Caudate nucleus (tissue), 63 donors: ENCODE measurements at places on chromosomes 5 and 9.

DNA sequence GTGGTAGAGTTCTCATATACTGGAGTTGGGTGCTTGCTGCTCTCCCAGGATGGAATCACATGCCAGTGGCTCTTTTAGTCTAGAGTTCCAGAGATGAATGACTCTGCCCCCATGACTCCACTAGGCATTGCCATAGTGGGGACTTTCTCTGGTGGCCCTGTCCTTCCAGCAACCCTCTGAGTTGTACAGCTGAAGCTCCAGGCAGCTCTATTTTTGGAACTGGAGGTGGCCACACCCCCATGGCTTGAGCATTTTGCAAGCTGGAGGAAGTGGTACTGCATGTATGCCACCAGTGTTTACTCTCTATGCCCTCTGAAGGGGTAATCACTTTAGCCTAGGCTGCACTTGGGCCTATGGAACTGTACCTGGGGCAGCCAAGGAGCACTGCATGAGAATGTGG, 112.6 kb downstream of the RANBP17 start:
- no peak for DNase-seq

DNA sequence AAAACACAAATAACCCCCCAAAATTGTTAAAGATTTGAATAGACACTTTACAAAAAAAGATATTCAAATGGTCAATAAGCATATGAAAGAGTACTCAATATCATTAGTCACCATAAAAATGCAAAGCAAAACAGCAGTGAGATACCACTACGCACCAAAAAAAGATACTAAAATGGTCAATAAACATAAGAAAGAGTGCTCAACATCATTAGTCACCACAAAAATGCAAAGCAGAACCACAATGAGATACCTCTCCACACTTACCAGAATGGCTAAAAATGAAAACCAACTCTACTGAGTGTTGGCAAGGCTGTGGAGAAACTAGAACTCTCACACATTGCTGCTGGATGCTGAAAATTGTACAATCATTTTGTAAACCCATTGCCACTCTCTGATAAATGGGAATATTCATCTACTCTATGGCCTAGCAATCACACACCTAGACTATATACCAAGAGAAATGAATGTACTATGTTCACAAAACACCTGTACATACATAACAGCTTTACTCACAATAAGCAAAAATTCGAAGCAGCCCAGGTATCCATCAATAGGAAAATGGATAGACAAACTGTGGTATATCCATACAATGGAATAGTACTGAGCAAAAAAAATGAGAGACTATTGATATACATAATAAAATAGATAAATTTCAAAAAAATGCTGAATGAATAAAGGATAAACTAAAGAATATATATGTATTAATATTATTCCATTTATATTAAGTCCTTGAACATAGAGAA, 205.0 kb upstream of the DAPK1 start:
- no peak for DNase-seq

GRCh38 chr5:158877706-158878105, 222.0 kb downstream of the EBF1 start:
- no peak for DNase-seq

GRCh38 chr5:139900546-139901250, 105.1 kb downstream of the PSD2 start:
- DNase-seq = no peak

DNA sequence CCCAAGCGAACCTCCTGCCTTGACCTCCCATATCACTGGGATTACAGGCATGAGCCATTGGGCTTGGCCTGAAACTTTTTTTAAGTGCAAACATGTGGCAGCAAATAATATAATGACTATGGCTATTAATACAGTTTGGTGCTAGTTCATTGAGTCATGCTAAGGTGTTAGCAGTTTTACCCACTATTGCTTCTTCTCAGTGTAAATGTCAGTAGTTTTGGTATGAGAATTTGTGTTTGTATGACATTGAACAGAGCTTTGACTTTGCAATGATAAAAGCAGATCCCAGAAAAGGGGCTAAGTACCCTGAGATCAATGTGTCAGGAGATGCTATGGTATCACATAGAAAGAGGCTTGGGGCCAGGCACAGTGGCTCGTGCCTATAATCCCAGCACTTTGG, 67.2 kb downstream of the WDR41 start:
- DNase-seq = no peak

GRCh38 chr5:135365281-135365680, 33.8 kb downstream of the MACROH2A1 start:
- DNase-seq = no peak

GRCh38 chr5:36689225-36689624, 82.8 kb downstream of the SLC1A3 start:
- no peak for DNase-seq

DNA sequence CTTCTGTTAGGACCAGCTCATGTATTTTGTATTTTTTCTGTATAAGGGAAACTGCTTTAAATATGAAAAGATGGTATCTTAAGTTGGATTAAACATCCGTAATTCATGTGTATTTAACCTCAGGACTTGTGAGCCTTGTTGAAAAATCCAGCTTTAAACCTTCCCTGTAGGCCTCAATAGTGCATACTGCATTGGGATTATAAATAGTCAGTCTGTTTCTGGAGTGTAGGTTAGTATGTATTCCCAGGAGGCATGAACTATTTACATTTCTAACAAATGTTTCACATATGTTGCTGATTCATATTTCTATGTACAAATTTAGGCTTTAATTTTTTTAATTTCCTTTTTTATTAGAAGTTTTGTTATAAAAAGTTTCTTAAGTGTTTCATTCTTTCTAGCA, 137.9 kb upstream of the GRHPR start:
- no peak for DNase-seq

- DNase-seq = no peak
Observed at GRCh38 chr5:116423141-116423540, 151.5 kb downstream of the SEMA6A start.

- no peak for DNase-seq
Observed at GRCh38 chr5:125348936-125349831, 602.7 kb upstream of the ZNF608 start.

GRCh38 chr9:129806061-129806460, 3.1 kb downstream of the TOR1B start:
- DNase-seq = no peak

DNA sequence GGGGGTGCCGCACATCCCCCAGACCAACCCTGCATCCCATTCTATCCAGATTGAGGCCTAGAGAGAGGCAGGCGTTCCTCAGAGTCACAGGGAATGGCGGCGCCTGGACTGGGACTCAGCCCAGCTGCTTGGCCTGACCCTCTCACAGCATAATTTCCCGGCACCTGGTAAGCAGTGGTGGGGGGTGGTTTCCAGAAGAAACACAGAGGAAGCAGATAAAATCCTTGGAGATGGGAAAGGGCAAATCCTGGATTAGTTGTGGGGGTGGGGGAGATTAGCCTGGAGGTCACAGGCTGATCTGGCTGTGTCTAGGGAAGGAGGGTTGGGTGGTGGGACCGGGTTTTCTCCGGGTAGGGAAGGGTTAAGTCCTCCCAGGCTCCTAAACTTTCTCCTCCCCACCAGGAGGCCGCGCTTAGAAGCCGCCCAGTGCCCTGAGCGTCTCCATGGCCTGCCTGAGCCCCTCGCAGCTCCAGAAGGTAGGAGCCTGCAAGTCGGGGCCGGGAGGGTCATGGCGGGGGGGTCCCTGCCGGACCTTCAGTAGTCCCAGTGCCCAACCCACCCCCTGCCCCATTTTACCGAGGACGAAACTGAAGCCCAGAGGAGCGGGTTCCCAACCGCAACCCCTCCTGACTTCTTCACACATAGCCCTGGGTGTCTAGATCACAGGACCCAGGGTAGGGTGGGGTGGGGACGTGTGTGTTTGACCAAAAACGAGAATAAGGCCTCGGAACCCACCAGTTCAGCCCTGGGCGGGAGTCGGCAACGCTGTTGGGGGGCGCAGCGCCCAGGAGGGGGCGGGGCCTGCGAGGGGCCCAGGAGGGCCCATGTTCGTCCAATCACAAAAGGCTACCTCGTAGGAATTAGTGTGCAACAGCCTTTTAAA, 1.3 kb downstream of the PHYHD1 start:
- no peak for DNase-seq

GRCh38 chr5:131224387-131225201, 39.3 kb upstream of the CDC42SE2 start:
- DNase-seq = no peak

DNA sequence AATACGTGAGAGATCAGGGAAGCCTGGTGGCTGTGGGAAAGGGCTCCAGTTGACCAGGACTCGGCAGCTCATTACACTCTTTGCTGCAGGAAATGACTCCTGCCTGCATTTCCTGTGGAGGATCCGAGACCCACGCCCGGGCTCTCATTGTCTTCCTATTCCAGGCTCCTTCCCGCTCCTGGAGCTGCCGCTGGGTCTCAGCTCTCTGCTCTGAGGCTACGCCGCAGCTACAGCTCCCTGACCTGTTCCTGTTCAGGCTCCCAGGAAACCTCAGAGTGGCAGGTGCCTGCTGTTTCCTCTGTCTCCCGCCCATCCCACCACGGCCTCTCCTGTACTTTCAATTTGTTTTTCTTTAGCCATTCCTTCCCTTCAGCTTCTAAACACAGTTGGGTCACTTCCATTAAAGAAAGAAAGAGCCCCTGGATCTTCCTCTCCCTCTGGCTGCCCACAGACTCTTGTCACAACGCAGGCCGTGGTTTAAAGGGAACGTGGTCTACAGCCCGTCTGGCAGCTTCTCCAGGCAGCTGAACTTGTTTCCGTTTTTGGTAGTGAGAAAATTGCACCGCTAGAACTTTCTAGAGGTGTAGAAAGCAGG, 71.5 kb downstream of the IL6ST start:
- no peak for DNase-seq

GRCh38 chr5:72407541-72407940, 87.4 kb downstream of the PTCD2 start:
- no peak for DNase-seq

DNA sequence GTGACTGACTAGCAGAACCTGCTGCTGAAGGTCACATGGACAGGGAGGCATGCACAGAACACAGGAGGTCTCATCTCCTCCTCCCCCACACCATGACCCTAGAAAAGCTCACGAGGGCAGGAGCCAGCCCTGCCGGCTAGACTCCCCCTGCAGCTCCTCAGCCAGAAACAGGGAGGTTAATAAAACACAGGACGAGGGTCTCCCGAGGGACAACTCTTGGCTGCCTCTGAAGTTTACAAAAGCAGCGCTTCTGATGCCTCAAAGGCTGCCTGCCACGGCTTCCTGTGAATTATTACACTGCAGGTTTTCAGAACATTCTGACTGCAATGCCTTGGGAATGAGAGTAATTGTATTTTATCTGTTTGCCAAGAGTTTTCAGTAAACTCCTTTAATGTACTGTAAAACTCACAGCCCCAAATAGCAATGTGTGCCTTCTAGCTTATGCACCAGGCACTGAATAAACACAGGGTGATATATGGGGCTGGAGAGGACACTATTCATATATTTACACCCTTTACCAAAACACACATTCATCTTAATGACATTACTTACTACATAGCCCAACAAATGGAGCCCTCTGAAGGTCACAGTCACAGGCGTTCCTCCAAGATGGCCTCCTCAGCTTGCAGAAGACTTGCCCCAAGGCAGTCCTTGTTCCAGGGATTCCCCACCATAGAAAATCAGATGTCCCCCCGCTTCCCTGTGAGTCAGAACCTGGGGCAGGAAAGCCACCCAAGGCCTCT, 83.7 kb downstream of the C5orf15 start:
- no peak for DNase-seq

- no peak for DNase-seq
Observed at GRCh38 chr5:135721548-135722090, 112.8 kb upstream of the SLC25A48 start.

DNA sequence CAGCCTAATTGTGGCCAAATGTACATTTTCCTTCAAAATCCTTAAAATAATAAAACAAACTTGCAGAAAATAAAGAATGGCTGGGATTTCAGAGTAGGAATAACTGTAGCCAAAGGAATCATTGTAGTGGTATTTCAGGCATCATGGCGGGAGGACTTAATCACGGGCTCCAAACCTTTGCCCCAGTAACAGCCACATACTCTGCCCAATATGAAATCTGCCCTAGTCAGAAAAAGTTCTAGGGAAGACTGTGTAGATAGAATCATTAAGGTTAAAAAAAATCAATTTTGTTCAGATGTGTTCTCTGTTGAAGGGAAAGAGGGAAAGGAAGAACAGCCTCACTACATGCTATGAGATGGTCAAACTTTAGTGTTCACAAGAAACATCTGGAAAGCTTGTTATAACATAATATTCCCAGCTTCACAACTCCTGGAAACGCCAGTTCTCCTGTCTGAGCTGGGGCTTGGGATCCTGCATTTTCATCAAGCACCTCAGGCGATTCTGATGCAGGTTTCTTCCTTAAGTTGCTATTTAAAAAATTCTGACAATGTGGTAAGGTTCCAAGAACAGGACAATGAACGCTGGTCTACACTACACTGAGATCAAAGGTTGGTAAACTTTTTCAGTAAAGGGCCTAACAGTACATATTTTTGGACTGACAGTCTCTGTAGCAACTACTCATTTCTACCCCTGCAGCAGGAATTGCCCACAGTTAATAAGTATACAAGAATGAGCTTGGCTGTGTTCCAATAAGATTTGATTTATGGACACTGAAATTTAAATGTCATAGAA, 87.9 kb downstream of the CEMIP2 start:
- DNase-seq = no peak

GRCh38 chr5:158857371-158857770, 242.3 kb downstream of the EBF1 start:
- DNase-seq = no peak

DNA sequence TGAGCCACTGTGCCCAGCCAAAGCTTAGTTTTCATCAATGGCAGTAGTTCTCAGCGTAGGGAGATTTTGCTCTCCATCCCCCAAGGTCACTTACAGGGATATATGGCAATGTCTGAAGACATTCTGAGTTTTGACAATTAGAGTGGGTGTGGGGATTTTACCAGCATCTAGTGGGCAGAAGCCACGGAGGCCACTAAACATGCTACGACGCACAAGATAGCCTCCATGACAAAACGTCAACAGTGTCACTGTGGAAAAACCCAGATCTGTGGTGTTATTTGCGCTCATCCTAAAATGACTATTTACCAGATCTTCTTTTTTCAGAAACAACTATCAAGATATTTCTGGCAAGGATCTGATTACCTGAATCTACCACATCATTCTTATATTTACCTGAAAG, 68.2 kb downstream of the CDC14B start:
- DNase-seq = no peak

DNA sequence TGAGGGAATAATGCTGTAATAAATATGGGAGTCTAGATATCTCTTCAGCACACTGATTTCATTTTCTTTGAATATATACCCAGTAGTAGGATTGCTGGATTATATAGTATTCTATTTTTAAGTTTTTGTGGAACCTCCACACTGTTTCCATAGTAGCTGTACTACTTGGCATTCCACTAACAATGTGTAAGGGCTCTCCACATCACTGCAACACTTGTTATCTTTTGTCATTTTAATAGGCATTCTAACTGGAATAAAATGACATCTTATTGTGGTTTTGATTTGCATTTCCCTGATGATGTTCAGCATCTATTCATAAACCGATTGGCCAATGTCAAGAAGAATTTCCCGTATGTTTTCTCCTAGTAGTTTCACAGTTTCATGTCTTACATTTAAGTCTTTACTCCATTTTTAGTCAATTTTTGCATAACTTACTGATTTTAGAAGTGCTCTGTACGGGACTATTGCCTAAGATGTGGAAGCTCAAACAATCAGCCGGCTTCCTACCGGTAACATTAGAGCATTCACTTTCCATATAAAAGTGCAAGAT, 1078.8 kb downstream of the TAF11L14 start:
- DNase-seq = no peak
